ENCODE measurements at places on chromosomes 1 and 21.

DNA sequence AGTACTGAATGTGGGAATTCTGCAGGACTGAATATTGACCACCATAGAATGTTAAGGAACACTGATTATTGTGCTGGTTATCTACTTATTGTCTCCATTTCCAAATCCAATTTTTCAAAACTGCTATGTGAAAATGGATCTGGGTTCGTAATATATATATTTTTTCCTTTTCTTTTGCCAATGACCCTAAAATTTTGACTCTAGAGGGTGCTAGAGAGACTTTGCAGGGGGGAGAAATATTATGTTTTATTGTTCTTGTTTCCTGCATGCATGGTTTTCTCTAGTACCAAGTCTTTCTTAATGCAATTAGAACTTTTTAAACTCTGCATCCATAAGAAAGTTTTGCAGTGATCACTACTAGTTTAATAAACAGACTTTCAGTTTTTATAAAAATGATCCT, 1256.9 kb downstream of the BRINP3 start:
- no peak for DNase-seq

DNA sequence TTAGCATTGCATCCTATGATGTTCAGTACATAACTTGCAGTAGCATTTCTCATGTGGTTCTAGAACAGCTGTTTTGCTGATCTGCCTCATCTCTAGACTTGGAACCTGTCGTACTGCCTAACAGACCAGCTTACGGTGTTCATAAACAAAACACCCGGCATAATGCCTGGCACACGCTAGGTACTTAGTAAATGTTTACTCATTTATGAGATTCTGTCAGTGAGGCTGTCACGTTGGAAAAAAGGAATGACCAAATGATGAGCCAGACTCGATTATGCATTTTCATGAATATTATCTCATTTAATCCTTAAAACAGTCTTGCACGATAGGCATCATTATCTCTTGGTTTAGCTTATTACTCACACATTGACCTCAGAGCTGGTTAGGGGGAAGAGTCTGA, 46.4 kb downstream of the CACHD1 start:
- no peak for DNase-seq

DNA sequence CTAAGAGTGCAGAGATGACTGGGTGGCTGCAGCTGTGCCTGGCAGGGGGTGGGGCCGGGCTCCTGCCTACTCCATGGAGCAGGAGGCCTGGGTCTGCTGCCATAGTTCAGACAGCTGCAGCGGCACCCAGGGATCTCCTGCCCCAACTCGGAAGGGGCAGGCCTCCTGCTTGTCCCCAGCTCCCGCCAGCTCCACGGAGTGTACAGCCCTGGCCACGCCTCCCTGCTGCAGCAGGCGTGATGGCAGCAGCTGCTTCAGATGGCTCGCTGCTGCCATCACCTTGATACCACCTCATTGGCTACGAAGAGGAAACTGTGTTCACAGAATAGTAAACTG, 35.9 kb downstream of the ACTL8 start:
- no peak for DNase-seq

DNA sequence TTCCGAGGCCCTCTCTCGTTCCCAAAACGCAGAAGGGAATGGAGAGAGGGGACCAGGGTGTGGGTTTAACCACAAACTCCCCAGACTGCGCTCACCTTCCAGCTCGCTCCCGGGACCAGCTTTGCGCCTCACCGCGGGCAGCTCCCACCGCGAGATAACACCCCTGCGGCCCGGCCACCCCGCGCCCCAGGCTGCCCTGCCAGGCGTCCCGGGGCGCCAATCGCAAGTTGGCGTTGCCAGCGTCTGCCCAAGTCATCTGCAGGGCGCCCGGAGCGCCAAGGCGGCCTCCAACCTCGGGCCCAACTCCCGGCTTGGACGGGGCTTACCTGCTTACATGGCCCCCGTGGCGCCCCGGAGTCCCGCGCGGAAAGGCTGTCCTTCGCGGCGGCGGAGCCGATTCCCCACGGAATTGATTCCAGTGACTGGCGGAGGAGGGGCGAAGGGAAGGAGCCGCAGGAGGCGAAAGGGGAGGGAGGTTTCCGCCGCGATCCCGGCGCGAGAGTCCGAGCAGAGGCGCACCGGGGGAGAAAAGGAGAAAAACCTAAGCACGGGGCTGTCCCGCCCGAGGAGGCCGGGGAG, 456 bp downstream of the PTPN14 start:
- no peak for DNase-seq

DNA sequence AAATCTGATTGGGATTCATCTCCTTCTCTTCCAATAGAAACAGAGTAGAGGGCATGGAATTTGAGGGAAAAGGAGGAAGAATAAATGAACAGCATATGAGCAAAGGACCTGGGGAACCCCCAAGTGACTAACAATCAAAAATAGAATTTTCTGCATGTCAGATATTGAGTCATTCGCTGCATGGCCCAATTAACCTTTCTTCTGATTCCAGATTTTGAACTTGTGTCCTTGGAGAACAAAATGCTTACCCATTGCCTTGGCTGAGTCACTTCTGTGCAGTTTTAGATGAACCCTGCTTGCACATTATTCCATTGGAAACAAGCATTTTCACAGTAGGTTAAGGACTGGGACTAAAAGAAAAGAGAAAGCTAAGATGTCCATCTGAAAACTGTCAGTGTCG, 390.5 kb downstream of the ST6GALNAC3 start:
- no peak for DNase-seq

DNA sequence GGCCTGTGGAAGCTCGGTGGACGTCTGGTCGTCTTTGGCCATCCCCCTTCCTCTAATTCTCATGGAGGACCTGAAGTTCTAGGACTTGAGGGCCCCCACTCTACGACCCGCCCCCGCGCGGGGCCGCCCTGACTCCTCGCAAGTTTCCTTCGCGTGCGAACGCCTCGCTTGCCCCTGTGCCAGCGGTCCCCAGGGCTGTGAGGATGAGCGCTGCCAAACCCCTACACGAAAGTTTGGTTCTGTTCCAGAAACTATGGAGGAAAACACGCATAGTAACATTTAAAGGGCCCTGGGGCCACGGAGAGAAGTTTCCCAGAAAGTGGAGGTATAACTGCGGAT, 304 bp upstream of the GNG12 start:
- DNase-seq = no peak

GRCh38 chr1:236861560-236862218, 66.6 kb downstream of the MTR start:
- DNase-seq = no peak

- no peak for DNase-seq
Observed at GRCh38 chr1:27366113-27366410, 699 bp downstream of the MAP3K6 start.

DNA sequence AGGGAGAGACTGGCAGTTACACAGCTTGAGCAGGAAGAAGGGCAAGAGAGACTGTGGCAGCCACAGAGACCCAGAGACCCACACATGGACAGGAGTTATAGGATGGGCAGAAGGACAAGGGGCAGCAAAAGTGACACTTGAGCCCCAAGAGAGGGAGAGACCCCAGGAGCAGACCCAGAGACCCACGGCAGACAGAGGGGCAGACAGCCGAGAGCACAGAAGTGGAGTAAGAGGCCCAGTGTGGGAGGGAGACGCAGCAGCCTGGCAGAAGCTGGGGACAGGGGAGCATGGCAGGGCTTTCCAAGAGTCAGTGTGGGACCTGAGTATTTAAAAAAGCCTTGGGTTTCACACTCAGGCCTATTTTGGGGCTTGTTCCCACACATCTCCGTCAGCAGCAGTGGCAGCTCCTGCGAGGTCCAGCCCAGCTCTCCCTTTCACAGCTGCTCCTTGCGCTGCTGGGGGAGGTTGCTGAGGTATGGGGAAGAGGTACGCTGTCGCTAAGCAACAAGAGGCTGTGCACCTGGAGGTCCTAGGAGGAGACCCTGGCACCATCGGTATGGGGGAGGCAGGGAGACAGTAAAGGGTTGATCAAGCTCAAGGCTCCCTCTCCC, 9.0 kb upstream of the MEF2D start:
- no peak for DNase-seq

- no peak for DNase-seq
Observed at GRCh38 chr1:28199328-28200233, 23.1 kb upstream of the PTAFR start.

- no peak for DNase-seq
Observed at GRCh38 chr1:164647211-164647610, 88.2 kb downstream of the PBX1 start.

DNA sequence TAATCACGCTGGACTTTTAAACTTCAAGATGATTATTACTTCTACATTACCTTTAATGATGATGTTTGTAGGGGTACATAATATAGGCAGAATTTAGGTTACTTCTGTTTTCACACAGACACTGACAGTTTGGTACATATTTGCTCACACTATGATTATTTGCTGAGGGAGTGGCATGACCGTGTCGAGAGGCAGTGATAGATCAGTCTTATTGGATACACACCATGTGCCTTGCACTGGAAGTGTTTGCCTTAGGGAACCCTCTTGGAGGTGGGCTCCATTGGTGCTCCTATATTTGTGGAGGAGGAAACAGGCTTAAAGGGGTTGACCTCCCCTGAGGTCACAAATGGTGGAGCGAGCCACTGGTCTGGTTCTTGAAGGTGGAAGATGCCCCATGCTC, 132.1 kb downstream of the PRDM2 start:
- DNase-seq = no peak

All from bone marrow (tissue), 2 donors.